HS-5 (cell line): ENCODE measurements at places on chromosomes 4 and X.
A peak's percentile ranks its signal among the peaks of the same experiment; 100 is the strongest.

DNA sequence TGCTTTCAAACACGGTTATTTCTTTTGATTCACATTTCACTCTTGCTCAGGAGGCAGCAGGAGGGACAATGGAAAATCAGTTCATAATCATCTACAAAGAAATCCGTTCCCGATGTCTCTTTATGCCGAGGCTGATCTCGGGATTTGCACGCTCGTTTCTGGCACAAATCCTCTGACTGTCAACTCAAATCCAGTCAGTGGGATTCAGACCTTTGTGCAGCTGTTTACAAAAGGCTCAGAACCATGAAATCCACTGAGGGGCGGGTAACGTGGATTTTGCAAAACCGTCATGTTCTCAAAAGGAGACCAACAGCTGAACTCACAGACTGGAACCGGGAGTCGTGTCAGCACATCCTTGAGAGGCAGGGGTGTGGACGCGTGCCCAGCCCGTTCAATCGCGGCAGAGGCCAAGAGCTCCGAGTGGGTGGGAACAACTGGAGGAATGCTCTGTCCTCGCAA lies 46.4 kb downstream of the ACOX3 start:
- DNase-seq, result no peak

GRCh38 chr4:79325864-79326328 lies at the start of gene NAA11:
Gene NAA11 (minus strand): TSS chr4:79326061. CDS start chr4:79325877, 184 bp downstream.
- no peak for DNase-seq

GRCh38 chrX:134604701-134605311 lies 53.5 kb downstream of the PLAC1 start:
- DNase-seq, result no peak

DNA sequence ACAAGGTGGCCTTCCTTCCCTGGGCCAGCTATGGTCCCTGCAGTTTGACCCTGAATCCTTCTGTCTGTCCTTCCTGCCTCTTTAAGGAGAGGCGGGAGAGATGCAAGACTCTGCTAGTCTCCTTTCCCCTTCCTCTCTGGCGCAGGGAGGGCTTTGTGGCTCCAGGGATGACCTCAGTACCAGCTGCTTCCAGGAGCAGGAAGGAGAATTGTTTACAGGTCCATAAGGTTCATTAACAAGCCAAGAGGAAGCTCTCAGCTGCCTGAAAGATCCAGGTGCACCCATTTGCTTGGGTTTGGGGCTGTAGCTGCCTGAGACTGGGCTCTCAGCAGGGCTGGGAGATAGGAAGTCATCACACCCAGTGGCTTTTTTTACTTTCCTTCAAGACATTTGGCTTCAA lies 4.0 kb upstream of the FATE1 start:
- no peak for DNase-seq

- peak; percentile 5 for DNase-seq
Observed at GRCh38 chr4:171954650-171955049, 141.4 kb downstream of the GALNTL6 start.

GRCh38 chrX:16843208-16843909 lies 26.8 kb downstream of the RBBP7 start:
- DNase-seq, result no peak

DNA sequence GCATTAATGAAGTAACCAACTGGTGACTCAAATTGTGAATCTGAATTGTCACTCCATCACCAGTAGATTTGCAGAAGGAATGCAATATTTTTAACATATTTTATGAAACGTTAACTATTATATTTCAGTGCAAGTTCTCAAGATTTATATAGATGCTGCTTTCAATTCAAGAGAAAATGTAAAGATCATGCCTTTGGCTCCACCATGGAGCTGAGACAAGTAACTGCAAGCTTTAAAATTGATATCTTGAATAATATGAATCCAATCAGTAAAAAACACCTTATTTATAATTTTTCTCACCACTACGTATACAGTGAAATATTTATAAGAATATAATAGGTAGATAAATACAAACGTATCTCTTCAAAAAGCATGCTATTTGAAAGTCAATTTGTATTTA lies 27.8 kb upstream of the GALNTL6 start:
- DNase-seq, result no peak

DNA sequence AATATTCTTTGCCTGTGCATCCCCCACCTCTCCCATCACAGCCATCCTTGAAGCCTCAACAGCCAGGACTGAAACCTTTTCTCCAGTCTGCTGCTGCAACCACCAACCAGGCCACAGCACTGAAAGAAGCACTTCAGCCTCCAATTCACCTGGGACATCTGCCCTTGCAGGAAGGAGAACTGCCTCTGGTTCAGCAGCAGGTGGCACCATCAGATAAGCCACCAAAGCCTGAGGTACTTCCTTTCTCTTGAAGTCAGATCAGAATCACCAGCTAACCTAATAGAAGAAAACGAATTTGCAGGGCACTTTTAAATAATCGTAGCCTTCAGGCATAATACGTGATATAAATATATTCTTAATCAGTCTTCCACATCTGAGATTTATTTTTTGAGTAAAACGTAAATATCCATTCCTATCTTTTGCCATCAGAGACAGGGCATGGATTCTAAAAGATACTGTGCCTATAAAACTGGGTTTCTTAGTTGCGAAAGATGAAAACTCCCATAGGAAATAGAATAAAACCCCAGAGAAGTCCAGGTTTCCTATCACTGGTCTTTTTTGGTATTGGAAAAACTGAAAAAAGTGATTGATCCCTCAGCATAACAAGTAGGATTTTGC lies 9.5 kb downstream of the AMBN start:
- DNase-seq, result peak; percentile 8

DNA sequence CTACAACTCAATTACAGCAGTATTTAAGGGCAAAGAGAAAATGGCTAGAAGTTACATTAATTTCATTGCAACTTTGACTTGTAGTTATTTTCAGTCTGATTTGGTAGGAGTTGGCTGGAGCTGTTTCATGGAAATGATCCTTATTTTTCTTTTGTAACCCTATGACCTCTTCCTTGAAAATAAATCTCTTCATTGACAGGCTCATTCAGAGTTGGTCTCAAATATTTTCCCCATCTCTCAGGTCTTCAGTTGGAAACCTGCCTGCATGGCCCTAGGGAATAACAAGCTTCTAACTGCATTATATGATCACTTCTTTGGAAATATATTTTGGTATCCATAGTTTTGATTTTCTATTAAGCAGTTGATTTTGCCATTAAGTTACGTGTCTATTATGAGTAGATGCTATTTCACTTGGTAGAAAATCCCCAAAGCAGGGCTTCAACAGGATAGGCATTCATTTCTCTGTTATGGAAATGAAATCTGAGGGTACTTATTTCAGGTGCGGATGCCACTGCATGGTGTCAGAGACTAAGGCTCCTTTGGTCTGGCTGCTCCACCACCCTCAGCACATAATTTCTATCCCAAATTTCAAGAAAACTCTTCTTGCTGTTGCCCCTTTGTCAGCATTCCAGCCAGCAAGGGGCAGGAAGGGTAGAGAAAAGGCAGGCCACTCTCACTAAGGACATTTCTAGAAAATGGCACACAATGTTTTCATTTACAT lies 502.5 kb downstream of the SPRY1 start:
- no peak for DNase-seq

DNA sequence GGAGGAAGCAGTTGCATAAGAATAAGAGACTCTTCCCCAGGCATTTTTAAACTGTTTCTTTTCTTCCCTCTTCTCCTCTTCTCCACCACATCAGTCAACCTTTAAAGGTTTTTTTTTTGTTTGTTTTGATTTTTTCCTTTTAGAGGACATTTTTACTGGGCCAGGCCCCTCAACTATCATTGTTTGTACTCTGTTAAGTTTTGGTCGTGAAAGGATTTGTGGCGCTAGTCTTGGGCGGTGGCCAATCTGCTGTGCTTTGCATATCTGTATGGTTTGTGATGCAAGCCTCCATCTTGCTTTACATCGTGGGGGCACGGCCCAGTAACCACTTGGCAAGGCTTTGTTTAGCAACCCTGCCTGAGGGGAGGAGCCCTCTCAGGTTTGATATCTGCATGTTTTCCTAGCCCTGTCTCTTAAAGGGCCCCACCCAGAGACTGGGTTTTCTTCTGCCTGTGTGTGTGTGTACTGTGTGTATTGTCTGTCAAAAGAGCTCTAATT lies 101.9 kb upstream of the SLITRK2 start:
- DNase-seq, result no peak

DNA sequence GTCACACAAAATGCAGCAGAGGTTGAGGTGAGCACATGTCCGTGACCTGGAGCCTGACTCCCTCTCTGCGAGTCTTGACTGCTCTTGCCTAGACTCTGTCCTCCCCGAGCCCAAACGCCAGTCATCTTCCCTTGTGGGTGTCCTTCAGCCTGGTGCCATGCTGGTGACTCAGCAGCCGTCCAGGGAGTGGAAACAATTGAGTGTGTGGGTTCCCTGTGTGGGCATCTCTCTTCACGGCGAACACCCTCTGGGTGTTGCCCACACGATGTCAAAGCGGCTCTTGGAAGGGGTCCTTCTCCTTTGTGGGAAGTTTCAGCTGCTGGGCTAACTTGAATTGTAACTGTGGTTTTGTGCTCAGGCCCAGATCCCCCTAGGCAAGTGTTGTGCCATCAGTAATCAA lies 17.5 kb upstream of the MSANTD1 start:
- no peak for DNase-seq

DNA sequence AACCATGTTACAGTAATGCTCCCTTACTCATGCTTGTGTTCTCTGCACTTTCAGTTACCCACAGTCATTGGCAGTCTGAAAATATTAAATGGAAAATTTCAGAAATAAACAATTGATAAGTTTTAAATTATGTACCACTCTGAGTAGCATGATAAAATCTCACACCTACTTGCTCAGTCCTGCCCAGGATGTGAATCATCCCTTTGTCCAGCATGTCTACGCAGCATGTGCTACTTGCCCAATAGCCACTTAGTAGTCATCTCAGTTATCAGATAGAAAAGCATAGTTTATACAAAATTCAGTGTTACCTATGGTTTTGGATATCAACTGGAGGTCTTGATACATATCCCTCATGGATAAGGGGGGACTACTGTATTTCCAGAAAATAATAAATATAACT lies 577.1 kb downstream of the GALNTL6 start:
- DNase-seq, result peak; percentile 24

DNA sequence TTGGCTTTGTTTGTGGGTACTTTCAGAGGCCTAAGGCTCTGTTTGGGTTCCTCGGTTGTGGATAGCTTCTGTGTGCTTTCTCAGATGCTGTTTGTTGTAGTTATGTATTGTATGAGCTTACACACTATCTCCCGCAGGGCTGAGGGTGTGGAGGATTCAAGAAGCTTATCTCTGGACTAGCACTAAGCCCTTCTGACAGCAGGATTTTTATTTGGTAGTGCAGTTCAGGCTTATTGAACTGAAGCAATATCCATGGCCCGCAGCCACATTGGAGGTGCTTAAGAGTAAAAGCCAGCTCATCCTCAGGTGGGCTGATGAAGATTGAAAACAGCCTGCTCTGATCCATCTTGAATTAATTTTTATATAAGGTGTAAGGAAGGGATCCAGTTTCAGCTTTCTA lies 128.2 kb downstream of the RASGEF1B start:
- no peak for DNase-seq

- no peak for DNase-seq
Observed at GRCh38 chrX:18424482-18425198, 768 bp upstream of the CDKL5 start.

- no peak for DNase-seq
Observed at GRCh38 chrX:68843992-68844391, 15.2 kb downstream of the EFNB1 start.

GRCh38 chr4:37381040-37381668 lies 136.6 kb downstream of the NWD2 start:
- no peak for DNase-seq

DNA sequence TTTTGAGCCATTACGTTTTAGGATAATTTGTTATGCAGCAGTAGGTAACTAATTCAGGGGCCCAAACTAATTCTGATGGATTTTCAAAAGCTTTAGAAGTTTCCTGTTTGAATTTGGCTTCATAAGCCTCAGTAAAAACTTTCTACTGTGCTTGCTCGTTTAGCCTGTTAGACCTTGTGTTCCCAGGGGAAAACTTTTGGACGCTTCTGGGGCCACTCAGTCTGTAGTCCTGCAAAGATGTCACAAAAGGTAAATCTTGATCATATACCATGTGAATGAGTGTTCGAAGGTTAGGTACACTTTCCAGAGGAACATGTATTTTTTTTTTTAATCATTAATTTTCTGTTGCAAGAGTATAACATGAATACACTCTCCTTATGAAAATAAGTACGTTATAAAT lies 70.7 kb downstream of the SUPT20HL2 start:
- no peak for DNase-seq

DNA sequence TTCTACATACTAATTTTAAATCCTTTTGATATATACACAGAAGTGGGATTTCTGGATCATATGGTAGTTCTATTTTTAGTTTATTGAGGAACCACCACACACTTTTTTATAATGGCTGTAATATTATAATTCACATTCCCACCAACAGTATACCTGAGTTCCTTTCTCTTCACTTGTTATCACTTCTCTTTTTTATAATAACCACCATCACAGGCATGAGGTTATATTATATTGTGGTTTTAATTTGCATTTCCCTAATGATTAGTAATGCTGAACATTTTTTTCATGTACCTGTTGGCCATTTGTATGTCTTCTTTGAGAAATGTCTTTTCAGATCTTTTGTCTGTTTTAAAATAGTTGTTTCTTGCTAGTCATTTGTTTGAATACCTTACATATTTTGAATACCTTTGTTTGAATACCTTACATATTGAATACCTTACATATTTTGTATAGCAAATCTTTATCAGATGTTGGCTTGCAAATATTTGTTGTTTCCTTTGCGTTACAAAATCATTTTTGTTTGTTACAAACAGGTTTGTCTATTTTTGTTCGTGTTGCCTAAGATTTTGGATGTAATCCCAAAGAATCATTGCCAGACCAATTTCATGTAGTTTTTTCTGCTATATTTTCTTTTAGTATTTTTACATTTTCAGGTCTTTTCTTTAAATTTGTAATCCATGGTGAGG lies 198.5 kb upstream of the KLF8 start:
- DNase-seq, result no peak

GRCh38 chrX:43881410-43882293 lies 598 bp downstream of the MAOB start:
- no peak for DNase-seq

- DNase-seq, result no peak
Observed at GRCh38 chr4:140648716-140649308, 80.1 kb upstream of the UCP1 start.

DNA sequence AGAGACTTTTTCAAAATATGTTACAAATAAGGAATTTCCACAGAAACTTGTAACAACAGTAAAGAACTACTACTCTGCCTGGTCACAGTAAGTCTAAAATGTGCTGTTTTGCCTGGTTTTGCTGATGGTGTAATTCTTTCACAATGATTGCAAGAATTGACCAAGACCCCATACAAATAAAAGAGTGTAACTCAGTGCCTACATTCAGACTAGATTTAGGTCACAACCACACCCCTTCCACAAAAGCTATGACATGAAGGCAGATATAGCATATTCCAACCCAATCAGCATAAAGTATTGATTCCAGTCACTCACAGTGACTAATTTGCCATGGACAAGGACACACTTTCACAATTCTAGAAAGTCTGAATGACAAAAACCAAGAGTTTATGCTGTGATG lies 53.7 kb upstream of the TMPRSS11F start:
- no peak for DNase-seq

GRCh38 chr4:122783301-122784215 lies 43.1 kb upstream of the FGF2 start:
- peak; percentile 93 for DNase-seq
